ENCODE measurements at places on chromosomes 2 and 18. TPM values are rescaled to one million over a fixed set of nuclear protein-coding genes. Genes with fewer than 3 reads are reported as not detected.

- DNase-seq: no peak
Measured at GRCh38 chr2:101998896-101999789, 7.4 kb downstream of the IL1R2 start.

- DNase-seq: no peak
Measured at GRCh38 chr18:75211002-75211621, 515 bp downstream of the TSHZ1 start.

GRCh38 chr2:120759543-120760331, 24.1 kb downstream of the GLI2 start:
- DNase-seq: no peak

DNA sequence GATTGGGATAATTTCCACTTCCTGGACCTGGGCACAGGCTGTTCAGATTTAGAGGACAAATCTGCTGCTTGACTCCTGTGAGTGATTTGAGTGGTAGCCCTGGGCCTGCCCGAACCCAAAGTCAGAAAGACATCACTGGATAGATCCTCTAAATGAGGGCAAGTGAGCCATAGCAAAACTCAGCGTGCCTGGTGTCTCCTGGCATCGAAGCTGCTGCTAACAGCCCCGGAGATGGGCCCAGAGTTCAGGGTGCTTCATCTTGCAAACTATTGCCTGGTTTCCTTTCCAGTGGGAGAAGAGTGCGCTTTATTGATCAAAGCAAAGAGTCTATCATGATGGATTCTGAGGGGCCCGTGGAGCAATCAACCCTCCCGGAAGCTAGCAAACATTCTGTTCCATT, 153.1 kb upstream of the KLHL29 start:
- no peak for DNase-seq

The LIPG gene
- 5.5 TPM for polyA plus RNA-seq

The TPGS2 gene
- polyA plus RNA-seq: 51.3 TPM

The MAB21L4 gene
- not detected for polyA plus RNA-seq

DNA sequence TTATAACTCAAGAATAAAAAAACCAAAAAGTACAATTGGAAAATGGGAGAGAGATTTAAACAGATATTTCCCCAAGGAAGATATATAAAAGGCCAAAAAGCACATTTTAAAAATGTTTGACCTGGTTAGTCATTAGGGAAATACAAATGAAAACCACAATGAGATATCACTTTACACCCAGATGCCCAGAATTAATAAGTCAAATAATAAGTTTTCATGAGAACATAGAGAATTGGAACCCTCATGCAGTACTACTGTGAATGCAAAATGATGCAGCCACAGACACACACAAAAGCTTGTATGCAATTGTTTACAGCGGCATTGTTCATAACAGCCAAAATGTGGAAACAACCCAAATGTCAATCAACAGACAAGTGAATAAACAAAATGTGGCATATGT, 165.9 kb downstream of the ZNF385B start:
- no peak for DNase-seq

The LDLRAD4 gene
- polyA plus RNA-seq: 13.3 TPM

GRCh38 chr2:54081574-54081973, 33.8 kb upstream of the ACYP2 start:
- DNase-seq: no peak

- DNase-seq: no peak
Measured at GRCh38 chr2:42117923-42118753, 51.0 kb upstream of the EML4 start.

The CXXC1 gene
- 35.7 TPM for polyA plus RNA-seq
